Spinal cord (tissue), 10 donors: ENCODE measurements at places on chromosomes 11 and 22.

DNA sequence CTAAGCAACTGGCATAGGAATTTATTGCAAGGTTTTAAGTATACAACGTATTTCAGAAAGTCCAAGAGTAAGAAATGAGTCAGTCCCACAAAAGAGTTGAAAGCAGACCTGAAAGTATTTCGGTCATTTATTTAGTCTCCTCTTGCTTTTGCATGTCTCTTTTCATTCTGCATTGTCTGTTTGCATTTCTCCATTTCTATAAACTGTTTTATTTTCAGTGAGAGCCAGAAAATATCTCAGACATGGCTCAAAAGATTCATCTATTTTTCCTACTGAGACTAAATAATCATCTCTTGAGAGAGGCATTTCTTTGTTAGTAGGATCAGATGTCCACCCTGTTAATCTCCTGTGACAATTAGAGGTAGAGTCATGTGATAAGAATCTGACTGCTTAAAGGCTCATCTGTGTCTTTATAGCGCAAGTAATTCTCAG, 219.1 kb upstream of the CCDC179 start:
- DNase-seq, result no peak

GRCh38 chr11:127616158-127616557, 615.6 kb upstream of the KIRREL3 start:
- no peak for DNase-seq

DNA sequence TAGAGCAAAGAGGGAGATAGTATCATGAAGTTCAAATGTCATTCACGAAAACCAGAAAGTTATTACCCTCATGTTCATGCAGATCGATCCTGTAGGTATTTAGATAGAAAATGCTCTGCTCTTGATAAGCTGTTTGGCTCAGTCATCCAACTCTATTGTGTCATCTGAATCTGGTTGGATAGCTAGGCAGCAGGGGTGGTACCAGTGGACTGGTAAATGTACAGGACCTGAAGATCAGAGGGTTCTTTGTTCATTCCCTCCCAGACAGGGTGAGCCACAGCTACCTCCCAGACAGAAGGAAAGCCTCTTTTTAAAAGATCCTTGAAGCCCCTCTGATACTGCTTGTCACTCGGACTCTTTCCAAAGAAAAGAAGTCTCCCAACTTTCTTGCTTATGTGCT, 29.8 kb upstream of the DRD2 start:
- no peak for DNase-seq

- no peak for DNase-seq
Observed at GRCh38 chr22:50676661-50677492, 4.3 kb downstream of the SHANK3 start.

DNA sequence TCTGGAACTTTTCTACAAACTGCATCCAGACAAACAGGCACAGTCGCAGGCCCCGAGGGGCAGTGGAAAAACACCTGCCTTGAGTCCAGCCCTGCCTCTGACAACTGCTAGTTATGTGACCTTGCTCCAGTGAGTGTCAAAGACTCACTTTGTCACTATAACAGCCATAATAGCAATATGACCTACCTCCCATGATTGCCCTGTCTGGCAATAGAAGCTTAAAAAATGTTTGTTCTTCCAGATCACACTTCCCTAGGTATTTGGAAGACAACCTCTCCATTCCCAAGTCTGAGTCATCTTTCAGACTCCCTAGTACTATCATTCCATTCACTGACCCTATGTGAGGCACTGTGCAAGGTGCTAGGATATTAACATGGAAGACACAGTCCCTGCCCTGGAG, 74.5 kb downstream of the RPL27A start:
- DNase-seq, result no peak

DNA sequence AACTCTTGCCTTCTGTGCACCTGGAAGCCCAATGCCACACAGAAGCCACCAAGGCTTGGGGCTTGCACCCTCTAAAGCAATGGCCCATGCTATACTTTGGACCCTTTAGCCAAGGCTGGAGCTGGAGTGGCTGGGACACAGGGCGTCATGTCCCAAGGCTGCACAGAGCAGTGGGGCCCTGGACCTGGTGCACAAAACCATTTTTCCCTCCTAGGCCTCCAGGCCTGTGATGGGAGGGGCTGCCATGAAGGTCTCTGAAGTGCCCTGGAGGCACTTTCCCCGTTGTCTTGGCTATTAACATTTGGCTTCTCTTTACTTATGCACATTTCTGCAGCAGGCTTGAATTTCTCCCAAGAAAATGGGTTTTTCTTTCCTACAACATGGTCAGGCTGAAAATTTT, 20.6 kb upstream of the TMEM45B start:
- no peak for DNase-seq

GRCh38 chr11:45930951-45931570, 8.6 kb downstream of the LARGE2 start:
- DNase-seq, result no peak

GRCh38 chr11:129314371-129314770, 61.3 kb upstream of the BARX2 start:
- no peak for DNase-seq

DNA sequence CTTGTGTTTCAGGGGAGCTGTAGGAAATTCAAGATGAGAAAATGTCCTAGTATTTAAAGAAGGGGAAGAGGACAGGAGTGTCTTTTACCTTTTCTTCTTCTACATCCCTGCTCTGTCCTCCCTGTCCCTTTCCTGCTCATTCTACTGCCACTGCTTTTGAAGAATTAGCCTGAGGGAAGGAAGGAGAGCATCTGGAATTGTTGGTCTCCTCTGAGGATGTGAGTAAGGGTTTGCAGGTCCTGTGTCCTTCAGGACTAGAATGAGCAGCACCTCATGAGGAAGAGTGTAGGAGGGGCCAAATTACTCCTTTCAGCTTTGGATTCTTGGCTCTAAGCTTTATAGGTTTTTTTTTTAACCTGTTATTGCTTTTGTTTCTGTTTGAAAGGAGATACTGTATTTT, 24.2 kb downstream of the SNU13 start:
- DNase-seq, result no peak

GRCh38 chr11:16896729-16897469, 117.3 kb downstream of the PLEKHA7 start:
- no peak for DNase-seq

DNA sequence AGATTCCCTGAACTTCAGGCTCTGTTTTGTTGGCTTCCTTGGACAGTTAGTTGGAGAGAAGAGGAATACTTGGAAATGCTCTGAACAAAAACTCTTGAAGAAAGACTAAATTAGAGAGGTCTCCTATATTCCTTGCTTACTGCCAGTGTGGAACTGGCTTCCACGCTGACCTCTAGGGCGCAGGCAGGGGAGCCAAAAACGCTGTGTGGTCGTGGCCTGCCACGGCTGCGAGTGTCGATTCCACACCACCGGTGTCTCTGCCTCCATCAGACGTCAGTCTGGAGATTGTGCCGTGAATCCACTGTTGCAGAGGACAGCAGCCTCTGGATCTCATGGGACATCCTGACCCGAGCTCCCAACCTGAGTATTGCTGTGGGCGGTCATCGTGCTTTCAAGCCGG, 37.5 kb upstream of the RAB1B start:
- DNase-seq, result no peak

DNA sequence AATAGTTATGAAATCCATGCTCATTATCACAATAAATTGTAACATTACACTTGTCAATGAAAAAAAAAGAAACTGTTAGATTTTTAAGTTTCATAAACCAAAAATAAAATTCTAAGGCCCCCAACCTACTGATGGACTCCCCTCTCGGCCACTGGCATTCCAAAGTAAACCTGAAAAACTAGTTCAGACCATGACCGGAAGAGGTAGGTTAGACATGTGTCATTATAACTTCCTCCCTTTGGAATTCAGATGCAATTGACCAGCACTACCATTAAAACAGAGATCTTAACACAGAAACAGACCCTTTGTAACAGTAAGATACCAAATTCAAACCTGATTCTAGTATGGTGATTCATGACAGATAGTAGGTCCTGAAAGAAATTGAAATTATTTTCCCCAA, 12.9 kb downstream of the OR10A6 start:
- no peak for DNase-seq
